Thoracic aorta (tissue), 2 donors: ENCODE measurements at places on chromosomes 7 and 10. TPM values are rescaled to one million over a fixed set of nuclear protein-coding genes. Genes with fewer than 3 reads are reported as not detected.

GRCh38 chr10:122515022-122515424, 45.5 kb upstream of the DMBT1 start:
- no peak for DNase-seq

- DNase-seq: no peak
Observed at GRCh38 chr10:100345570-100346330, 1.3 kb upstream of the SCD start.

DNA sequence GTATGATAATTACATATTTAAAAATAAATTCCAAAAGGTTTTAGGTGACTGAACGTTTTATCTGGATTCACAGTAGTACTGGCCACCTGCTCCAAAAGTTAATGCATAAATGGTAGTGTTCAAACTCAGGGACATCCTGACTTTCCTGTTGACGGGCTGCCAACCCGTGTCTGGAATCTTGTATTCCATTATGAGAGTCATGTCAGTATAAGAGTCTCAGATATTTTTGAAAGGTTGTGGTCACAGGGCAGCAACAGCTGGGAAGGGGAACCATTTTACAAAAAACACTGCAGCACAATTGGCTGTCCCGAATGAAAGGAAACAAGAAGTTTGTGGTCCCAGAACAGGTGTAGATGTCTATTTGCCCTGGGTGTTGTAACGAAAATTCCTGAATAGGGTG, 2.8 kb downstream of the TDRD1 start:
- DNase-seq: no peak

DNA sequence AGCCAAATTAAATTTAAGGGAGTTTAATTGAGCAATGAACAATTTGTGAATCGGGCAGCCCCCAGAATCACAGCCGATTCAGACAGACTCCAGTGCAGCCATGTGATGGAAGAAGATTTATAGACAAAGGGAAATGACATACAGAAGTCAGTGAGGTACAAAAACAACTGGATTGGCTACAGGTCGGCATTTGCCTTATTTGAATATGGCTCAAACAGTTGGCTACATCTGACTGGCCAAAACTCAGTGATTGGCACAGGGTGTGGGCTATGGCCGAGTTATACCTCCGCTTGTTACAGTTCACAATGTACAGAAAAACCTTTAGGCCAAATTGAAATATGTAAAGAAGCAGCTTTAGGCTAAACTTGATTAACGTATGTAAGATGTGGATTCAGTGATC, 30.8 kb upstream of the EIF4H start:
- DNase-seq: no peak

- no peak for DNase-seq
Observed at GRCh38 chr10:102542800-102543418, 39.1 kb downstream of the SUFU start.

DNA sequence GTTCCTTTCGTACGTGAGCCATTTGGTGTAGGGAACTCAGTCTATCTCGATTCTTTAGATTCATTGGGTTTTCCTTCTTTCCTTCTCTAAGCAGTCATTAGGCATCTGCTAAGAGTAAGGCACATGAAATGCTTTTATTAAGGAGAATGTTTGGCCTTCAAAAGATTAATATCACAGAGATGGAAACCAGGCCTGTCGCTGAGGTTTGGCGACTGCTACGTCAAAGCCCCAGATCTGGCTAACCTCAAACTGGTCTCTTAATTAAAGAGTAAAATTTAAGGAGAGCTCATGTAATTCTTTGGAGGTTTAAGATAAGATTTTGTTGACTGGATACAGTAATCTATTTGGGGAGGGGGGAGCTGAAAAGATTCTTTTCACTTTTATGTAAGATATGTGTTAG, 189.8 kb downstream of the JCAD start:
- no peak for DNase-seq

DNA sequence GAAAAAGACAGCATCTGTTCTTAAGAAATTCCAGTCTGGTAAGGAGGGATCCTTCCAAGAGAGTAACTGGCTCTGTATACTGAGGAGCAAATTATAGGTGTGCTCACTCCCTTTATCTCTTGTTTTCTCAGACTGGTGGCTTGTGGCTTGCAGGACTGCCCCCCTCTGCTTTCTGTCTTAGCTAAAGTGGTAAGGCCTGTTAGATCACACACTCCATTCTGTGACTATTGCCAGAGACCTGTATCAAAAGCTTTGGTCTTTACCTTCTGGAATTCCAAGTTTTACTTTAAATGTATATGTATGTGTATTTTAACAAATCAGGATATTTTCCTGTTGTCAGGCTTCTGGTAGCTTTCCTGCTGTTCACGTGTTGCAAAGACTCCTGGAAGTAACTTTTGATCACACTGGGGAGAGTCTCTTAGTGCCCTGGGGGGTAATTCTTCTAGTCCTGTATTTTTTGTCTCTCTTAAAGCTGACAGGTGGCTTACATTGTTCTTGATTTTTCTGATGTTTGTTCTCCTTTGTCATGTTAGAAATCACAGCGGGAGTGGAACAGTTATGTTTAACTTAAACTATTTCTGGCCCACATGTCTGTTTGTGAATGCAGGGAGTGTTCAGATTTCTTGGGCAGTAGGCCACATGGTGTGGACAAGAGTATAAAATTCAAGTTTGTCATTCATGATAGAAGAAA, 99.0 kb downstream of the PLPP4 start:
- DNase-seq: no peak

DNA sequence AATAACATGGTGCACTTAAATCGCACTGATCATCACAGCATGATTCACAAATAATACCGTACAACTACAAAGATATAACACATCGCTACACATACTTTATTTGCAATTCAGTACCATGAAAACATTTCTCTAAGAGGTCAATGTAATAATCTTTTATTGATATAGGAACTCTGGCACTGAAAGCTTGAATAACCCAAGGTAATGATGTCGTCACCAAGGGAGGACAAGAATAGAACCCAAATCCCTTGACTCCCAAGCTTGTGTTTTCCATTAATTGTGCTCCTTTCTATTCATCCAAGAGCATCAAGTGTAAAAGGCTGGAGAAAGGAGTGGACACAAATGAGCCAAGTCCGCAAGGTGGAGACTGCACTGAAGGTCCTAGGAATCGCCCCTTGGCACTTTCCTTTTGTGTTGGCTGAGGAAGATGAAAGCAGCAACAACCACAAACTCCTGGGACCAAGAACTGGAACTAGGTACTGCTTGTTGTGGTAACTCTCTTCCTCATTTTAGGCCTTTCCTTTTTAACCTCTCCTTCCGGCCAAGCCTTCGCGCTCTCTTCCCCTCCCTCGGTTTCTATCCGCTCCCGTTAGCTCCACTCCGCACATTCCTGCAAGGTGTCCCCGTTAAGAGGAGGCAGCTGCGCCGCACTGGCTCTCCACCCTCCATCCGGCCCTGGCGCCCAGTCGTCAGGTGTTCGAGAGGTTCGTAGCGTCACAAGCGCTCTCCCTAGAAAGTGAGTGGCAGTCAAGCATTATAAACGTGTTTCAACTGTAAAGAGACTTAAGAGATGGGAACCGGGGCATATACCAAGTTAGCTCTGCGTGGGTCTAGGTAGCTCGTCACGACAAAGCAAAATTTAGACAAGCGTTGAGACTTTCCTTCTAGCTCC, 1.0 kb upstream of the CBLL1 start:
- no peak for DNase-seq

GRCh38 chr7:18469316-18469715, 26.2 kb upstream of the HDAC9 start:
- no peak for DNase-seq

The RABGEF1 gene
- total RNA-seq: 34.9 TPM

The SPOCK2 gene
- 13.8 TPM for total RNA-seq

The CPEB3 gene
- total RNA-seq: 12.2 TPM

The MDFIC gene
- total RNA-seq: 22.9 TPM

The NPFFR1 gene
- total RNA-seq: not detected

The LRRC61 gene
- 4.6 TPM for total RNA-seq

The PNLIPRP2 gene
- total RNA-seq: not detected

The RARRES2 gene
- 102 TPM for total RNA-seq

The STEAP1 gene
- total RNA-seq: 26.5 TPM
